MCF 10A (cell line): ENCODE measurements at places on chromosomes 5 and 9. TPM values are rescaled to one million over a fixed set of nuclear protein-coding genes. Genes with fewer than 3 reads are reported as not detected.

NUP188 gene
- total RNA-seq: 47.3 and 54.9 TPM in 2 replicates

CARTPT gene
- not detected in 2 replicates for total RNA-seq

FKTN gene
- 34.5 and 38.3 TPM in 2 replicates for total RNA-seq

PCDHB10 gene
- total RNA-seq: 1.2 and 1.4 TPM in 2 replicates

APBA1 gene
- 0.07 TPM in 2 replicates for total RNA-seq

- peak; percentile 81 for DNase-seq
These were observed 53.7 kb downstream of the G3BP1 start for GRCh38 chr5:151825445-151825844.

DNA sequence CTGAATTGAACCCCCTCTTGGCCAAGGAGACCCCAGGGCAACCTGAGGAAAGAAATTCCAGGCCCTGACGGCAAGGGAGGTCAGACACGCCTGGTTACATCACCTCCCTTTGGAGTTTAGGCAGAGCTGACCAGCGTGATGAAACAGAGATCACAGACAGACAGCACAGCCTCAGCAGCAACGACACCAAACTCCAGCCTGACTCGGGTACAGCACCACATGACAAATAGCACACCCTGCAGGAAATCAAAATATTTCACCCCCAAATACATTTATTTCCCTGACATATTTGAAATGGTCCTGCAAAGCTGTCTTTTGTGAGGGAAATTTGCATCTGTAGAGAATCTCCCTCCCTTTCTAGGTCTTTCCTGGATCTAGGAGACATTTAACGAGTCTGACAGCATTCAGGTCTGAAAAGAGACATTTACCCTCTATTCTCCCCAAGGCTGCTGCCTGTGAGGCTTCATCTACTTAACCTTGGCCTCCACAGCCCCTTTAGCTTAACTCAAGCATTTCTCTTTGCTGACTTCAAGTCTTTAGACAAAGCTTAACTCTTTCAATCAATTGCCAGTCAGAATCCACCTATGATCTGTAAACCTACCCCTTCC is 2.6 kb downstream of the QSOX2 start:
- peak; percentile 39 for DNase-seq

- DNase-seq: no peak
These were observed 286.3 kb downstream of the FBXL7 start for GRCh38 chr5:15786326-15786725.

DNA sequence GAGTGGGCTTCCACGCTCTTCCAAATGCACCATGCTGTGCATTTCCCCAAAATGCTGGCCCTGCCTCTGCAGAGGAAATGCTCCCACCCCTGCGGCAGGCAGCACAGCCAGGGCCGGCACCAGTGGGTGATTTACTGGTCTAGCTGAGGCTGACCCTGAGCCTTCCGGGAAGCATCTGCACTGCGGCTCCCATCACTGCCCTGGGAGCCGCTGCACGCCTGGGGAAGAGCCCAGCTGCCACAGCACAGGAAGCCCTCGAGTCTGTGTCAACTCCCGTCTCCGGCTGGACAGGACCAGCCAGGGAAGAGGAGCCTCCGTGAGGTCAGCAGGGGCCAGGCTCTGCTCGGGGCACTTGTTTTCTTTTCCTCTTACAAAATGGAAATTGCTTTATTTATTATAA is 25.1 kb upstream of the EEIG1 start:
- DNase-seq: no peak

GRCh38 chr9:85528607-85529006 is 213.1 kb downstream of the AGTPBP1 start:
- no peak for DNase-seq

GRCh38 chr9:98303633-98304125 is 48.2 kb upstream of the TBC1D2 start:
- DNase-seq: no peak

DNA sequence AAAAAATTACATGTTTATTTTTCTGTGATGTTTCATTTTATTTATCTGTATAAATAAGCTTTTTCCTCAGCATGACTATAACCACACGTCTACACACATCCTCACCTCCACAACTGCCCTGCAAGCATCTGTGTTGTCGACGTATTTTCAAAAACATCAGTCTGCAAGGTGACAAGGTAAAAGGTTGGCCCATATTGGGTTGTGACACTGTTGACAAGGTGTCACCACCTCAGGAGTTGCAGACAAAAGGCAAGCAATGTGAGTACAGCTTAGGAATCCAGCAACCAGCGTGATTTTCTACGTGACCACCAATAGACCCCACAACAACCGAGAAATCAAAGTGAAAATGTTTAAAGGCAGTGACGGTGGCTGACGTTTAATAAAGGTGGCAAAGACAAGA is 187.6 kb downstream of the PARP8 start:
- no peak for DNase-seq

DNA sequence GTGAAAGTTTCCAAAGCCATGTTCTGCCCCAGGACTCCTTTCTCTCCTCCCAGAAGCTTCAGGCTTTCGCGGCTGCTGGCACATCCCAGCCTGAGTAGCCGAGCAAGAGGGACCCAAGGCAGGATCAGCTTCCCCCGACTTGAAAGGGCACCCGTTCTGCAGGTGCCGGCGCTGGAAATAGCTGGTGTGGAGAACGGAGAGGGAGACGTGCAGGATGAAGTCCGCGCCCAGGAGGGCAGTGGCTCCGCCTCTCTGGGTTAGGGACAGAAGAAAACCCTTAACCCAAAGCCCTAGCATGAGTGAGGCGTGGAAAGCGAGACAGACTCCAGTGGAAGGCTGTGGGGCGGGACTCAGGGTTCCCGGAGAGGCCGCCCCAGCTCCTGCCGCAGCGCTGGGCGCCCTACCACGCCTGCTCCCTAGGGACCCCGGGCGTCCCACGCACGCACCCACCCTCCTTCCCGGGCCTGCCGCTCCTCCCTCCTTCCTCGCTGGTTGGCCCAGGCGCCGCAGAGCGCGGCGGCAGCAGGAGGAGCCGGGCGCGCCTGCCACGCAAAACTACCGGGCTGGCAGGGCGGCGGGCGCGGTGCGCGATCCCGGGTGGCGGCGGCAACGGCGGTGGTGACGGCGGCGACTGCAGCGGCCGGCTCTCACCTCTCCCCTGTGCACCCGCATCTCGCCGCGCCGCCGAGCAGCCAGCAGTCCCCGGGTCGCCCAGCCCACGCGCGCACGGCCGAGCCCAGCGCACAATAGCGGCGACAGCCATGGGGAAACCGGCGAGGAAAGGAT is at the start of gene SLC1A1:
SLC1A1 (plus strand) TSS at position 550 of the 786 bp plus-strand sequence; CDS start at position 762, 212 bp downstream.
- DNase-seq: peak; percentile 43

DNA sequence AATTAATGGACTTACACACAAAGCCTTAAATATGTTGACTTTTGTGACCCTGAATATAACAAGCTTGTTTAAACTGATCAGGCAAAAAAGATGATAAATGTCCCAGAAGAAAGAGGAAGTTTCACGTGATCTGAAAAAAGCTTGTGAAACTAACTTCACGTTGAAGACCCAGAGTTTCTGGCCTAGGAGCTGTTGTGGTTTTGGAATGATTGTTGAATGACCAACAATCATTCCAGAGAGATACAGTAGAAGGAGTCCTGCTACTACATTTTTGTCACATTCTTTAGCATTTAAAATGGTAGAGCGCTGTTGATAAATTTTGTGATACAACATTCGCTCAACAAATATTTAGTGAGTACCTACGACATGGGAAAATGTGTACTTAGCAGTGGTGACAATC is 143.1 kb upstream of the FBN2 start:
- DNase-seq: no peak

DNA sequence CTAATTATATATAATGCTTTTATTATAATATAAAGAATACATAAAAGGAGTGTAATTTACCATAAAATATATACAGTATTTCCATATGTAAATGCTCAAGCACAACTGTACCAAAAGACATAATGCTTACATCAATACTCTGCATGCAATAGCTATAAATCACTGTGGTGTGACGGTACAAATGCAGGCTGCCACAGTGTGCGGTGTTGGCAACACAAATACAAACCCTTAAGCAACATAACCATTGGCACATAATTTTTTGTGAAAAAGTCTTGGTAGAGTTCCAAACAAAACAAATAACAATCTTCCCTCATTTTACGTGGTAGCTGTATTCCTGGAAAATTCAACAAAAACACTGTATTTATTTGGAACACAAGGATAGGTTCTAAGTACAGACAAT is 1.9 kb upstream of the SHISAL2B start:
- peak; percentile 71 for DNase-seq

DNA sequence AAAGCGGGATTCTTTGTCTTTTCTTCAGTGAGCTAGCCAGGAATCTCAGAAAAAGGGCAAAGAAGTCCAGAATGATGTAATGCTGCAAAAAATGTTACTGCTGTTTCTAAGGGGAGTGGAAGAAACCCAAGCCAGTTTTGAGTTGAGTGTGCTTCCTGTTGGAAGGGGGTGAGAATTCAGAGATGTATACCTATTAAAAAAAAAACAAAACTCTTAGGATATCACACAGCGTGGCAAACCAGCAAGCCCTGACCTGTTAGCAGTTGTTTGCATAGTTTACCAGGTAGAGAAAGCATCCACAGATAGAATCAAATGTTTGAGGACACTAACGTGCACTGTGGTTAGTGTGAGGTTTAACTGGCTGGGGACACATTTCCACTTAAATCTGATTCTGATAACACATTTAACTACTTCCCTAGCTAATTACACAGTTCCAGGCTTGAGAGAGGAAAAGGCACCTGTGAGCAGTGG is 11.4 kb downstream of the BASP1 start:
- DNase-seq: peak; percentile 62

DNA sequence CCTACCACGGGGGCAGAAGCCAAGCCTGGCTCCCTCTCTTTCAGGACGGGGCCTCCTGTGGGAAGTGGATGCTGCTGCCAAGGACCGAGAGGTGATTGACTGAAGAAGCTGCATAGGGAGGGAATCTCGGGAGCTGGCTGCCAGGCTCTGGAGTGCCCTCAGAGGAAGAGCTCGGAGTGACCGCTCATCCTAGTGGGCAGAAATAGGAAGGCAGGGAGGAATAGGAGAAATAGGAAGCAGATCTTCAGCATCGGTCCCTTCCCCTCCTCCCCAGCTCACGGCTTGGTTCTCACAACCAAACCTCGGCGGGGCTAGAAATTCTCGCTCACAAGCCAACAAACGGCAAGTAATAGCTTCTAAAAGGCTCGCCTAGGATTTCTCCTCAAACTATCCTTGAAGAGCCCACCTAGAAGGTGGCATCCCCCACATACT is 159.9 kb upstream of the RAI14 start:
- DNase-seq: no peak

DNA sequence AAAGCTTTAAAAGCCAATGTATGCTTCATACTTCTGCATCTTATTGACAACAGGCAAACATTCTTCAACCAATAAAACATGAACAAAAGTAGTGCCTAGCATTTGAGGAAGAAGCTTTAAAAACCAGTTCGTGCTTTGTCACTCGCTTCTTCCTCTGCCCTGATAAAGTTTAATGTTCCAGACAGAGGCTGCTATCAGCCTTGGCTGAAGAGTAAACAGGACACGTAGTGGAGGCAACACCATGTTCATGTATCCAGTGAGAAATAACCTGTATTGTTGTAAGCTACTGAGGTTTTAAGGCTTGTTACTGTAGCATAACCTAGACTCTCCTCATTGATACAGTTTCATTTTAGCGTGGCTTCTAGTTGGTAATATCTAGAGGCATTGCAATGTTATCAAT is 3.2 kb upstream of the FUBP3 start:
- no peak for DNase-seq

DNA sequence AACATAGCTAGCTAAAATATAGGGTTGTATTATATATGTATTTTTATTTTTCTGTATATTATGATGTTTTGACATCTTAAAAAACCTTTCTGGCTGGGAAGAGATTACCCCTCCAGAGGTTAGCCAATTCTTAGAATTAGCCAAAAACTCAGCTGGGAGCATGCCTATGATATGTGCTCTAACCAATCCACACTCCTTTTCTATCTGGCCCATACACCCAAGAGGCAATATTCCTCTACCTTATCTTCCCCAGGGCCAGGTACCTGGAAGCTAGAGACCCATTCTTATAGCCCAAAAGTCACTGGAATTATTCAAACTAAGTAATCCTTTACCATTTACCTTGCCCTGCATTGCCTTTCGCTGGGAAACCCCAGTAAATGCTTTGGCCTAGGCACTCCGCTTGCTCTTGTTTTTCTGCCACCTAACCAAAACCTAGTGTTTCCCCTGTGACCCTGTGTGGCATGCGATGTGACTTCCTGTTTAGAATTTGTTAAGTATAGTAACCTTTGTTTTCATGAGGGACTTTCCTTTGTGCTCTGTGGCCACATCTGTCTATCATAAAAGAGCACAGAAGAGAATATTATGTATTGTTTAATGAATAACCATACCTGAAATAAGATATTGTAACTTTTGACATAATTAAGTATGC is 37.4 kb downstream of the CSNK1G3 start:
- no peak for DNase-seq
